ENCODE measurements at places on chromosomes 5 and 9.
A peak's percentile ranks its signal among the peaks of the same experiment; 100 is the strongest.

DNA sequence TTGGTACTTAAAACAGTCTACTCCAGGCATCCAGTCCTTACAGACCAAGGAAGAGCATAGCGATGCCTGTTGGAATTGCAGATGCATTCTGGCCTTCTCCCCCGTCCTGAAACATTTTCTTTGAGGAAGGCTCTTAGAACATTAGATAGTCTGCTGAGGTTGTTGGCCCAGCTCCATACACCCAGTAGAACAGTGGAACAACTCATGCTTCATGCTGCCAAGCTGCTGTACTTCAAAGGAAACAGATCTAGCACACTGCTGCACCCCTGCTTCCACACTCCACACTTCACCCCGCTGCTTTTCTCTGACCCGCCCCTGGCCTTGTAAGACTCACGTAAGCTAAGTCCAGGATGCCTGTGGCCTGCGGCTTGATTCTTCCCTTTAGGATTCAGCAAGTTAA, 33.4 kb upstream of the NCS1 start:
- no peak for DNase-seq

DNA sequence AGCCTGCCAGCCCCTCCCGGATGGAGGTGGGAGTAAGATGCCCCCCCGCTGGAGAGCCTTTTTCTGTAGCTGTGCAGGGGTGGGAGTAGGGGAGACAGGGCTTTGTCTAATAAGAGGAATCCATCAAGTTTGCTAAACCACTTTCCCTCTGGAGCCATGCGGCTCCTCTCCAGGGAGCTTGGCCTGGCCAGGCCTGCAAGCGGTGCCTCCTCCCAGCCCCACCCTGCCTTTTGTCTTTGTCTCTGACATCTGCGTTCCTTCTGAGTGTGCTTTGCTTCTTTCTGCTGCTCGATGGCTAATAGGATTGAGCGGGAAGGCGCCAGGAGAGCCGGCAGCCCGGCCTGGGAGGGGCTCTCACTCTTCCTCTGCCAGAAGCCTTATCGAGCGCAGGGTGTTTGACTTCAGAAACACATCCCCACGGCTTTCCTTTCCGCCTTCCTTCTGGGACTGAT, 26.7 kb upstream of the FCN1 start:
- DNase-seq: no peak

DNA sequence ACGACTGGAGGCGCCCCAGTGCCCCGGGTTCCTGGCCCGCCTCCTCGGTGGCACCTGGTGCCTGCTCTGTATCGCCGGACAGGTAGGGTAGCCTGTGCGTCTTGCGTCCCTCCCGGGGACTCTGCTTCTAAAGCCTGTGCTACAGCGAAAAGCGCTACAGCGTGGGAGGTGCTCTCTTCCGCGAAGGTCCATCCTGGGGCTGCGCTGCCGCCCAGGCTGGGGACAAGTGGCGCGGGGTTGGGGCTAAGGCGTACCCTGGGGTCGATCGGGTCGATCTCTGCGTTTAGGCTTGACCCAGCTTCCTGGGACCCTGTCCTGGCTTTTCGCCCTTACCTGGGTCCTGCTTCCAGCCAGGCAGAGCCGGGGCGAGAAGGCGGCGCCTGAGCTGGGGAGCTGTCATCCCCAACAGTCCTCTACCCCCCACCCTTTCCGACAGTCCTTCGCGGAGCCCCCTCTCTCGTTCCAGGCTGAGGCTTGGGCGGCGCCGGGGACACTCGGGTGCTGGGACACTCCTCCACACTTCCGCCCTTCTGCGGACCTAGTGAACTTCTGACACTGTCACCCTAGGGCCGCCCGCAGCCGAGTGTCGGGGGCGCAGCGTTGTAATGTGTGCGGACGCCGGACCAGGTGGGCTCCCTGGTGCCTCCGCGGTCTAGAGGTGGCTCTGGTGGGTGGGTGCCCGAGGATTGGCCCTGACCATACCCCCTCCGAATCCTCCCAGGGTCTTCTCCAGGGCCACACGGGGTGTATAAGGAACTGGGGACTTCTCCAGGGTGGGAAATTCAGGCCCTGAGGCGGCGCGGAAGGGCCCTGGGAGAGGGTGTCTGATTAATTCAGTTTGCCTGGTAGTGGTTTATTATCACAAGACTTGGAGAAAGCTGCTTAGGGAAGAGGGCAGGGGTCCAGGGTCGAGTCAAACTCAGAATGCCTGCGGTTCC, 328.2 kb downstream of the SH3GL2 start:
- DNase-seq: no peak

DNA sequence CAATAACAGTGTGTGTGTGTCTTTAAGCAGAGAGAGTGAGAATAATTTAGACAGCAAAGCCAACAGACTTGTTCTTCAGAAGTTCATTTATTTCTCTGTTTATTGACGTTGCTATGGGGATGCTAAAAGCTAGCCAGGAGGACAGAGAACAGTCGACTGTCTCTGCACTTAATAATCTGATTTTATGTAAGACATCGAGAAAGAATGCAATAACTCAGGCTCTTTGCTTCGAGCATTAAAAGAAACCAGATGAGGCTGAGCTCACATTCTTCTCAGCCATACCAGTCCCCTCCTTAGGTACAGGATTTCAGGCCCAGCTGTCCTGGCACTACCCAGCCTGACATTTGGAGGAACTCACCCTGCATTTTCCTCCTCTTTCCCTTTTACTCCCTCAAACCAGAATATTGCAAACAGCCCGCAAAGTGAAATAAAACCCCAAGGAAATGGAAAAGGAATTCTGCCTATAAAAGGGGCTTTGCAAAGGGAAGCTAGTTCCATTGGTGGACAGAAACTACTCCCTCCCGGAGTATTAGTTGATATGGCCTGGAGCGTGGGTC, 44.5 kb upstream of the DPYSL3 start:
- DNase-seq: no peak

DNA sequence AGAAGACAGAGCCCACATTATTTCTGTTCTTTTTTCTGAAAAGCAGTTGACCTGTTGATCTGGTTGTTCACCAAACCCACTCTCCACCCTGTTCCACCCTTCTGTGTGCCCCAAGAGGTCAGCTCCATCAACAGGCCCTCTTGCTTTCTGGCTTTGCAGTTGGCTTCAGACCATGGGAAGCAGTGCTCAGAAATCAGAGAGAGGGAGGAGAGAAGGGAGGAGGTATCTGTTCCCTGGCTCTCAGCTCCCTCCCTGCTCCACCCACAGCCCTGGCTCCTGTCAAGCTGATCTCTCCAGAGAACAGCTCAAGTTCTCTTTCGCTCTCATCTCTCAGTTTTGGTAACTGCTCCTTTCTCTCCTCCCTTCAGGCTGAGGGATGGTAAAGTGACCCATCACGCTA, 144.2 kb upstream of the RAI14 start:
- DNase-seq: no peak

- DNase-seq: no peak
These were observed 106.8 kb downstream of the RXRA start for GRCh38 chr9:134433101-134433500.

DNA sequence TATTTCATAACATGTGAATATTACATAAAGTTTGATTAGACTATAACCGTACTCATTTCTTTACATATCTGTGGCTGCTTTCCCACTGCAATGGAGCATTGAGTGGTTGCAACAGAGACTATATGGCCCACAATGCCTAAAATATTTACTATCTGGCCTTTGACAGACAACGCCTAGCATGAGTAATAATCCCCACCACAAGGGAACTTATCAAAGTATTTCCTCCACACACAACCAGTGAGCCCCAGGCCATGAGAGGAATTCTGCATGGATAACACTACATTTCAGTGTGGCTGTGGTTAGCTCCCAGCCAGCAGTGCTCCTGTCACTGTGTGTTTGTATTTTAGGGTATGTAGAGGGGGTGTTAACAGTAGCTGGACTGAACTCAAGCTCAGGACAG, 54.8 kb downstream of the FAM81B start:
- DNase-seq: no peak

GRCh38 chr9:134204041-134204440, 39.7 kb upstream of the RNU6ATAC start:
- DNase-seq: no peak

DNA sequence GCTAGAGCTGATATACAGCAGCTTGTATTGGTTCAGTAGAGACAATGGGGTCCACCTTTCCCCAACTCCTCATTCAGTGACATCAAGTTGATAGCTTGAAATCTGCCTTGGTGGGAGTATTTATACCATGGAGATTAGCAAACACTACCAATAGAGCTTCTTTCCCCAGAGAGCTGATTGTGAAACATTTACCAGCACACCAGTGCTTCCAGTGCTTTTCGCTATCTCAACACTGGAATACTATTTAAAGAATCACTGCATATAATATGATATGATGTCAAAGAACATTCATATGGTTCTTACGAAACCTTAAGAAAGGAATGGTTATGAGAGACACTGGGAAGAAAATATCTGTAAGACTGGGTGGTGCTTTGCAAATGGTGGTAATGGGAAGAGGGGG, 21.8 kb upstream of the RNF145 start:
- no peak for DNase-seq

DNA sequence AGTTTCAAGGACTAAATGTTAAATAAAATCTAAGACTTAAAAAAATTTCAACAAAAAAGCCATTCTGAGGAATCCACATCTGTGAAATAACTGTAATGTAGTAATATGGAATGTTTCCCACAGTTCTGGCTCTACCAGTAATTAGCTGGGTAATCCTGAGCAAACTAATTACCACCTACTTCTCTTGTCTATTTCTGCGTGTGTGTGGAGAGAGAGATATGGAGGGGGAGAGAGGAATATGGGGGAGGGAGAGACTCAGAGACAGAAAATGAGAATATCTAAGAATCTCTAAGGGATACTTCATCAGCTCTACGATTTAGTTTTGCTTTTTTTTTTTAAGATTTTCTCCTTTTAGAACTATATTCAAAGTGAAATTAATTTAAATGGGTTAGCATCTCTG, 28.0 kb downstream of the TBCA start:
- no peak for DNase-seq

DNA sequence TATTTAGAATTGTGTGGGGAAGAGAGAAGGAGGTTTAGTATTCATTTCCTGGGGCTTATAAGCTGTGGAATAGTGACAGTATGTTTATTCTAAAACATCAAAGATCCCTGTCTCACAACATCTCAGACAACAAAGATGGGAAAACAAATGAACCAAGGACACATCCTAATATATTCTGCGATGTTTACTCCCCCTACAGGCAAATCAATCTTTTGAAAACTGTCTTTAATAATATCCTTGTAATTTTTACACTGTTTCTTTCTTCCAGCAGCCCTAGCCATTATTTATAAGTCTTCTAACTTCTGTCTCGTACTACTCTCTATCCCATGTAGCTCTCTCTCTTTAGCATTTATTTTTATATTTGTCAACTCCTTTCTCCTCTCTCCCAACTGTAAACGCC, 33.5 kb upstream of the TMEM252 start:
- no peak for DNase-seq

GRCh38 chr9:132069046-132069898, 10.4 kb downstream of the MED27 start:
- no peak for DNase-seq

DNA sequence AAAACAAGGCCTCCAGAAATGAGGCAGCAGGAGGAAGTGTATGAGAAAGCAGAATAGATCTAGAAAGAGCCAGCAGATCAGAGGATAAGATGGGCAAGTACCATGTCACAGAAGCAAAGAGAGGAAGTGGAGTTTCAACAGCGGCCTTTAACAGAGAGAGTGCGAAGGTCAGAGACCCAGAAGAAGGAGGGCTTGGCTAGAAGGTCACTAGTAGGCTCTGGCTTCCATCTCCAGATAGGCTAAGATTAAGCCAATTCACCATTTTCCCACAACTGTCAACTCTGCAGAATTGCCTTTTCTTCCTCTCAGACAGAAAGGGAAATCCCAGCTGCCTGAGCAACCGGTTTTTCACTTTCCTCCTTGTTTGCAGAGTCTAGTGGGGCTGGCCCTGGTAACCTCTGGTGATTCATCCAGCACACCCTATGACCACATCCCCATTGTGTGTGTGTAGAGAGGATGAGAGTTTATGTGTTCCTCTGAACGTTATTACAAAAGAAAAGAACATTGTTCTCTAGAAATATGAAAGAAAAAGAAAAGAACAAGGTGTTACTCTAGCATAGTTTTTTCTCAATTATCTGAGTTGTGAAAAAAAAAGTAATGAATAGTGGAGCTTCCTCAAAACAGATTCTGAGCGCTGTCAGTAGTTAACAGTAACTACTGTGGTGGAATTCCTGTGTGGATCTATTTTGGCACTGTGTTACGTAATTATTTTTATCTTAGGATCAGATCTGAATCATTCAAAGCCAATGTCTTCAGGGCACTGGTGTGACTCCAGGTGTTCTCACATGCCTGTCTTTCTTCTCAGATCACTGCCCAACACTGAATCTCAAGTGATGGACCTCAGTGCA, 220.4 kb downstream of the ARRDC3 start:
- peak; percentile 27 for DNase-seq

- peak; percentile 8 for DNase-seq
These were observed 1.6 kb downstream of the TSLP start for GRCh38 chr5:111072949-111073682.

DNA sequence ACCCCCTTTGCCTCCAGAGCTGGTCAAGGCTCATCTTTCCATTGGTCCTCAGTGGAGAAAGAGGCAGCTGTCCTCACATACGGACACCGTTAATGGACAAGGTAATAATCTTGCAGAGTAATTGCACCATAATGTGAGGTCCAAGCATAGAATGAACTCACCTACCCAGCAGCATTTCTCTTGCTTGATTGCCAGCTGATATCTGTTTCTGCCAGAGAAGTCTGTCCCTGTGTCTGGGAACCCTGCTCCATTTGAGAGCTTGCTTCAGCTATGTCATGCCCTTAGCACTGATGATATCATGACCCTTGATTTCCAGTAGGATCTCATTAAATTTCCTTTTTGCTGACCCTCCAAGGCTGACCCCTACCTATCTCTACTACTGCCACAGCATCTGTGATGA, 154.6 kb downstream of the PIK3R1 start:
- DNase-seq: no peak

- DNase-seq: no peak
These were observed 749.8 kb upstream of the CDH9 start for GRCh38 chr5:27788184-27788583.

GRCh38 chr9:130598188-130598587, 18.8 kb downstream of the FUBP3 start:
- DNase-seq: no peak

- no peak for DNase-seq
These were observed 601.8 kb upstream of the ZNF608 start for GRCh38 chr5:125348221-125348692.

GRCh38 chr5:151048526-151048925, 28.1 kb downstream of the GPX3 start:
- no peak for DNase-seq

- no peak for DNase-seq
These were observed 12.2 kb upstream of the SLC44A1 start for GRCh38 chr9:105232207-105232606.

- DNase-seq: no peak
These were observed 4.1 kb upstream of the PTBP3 start for GRCh38 chr9:112337547-112337946.

- DNase-seq: no peak
These were observed at the start of gene TXNDC8 for GRCh38 chr9:110337727-110338126. TSS of gene TXNDC8 (minus strand) at chr9:110337863.
